ENCODE measurements at places on chromosomes 4 and X.

DNA sequence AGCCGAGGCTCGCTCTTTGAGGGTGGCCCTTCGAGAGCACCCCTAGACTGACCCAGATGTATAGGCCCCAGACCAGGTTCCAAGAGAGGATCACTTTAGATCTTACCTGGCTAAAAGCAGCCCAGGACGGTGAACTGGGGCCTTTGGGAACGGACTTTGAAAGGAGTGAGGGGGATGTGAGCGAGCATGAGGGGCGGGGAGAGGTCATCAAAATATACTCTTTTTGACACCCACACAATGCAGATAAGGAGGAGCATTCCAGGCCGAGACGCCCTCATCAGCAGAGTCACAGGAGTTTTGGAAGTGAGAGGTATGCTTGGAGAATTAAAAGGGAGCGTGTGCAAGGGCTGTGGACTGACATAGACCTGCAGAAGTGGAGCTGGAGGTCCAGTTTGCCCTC lies 528 bp downstream of the NSDHL start:
- no peak for DNase-seq

GRCh38 chr4:67929426-67929825 lies 33.9 kb downstream of the TMPRSS11A start:
- no peak for DNase-seq

DNA sequence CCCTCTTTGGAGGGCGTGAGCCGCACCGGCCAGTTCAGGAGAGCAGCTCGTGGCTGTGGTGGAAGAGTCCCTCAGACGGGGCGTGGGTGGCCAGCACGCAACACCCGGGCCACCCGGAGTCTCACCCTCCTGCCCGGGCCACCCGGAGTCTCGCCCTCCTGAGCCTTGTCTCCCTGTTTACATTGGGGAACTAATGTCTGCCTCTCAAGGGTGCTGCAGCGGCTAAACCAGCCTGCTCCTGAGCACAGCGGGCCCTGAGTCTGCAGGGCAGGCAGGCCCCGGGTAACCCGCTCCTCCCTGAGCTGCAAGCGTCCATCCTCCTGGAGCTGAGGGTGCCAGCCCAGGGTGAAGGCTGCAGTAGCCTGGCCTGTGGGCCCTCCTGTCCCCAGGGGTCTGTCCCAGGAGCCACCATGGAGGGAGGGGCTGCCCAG lies 3.0 kb downstream of the PDE6B start:
- no peak for DNase-seq

- DNase-seq = no peak
Measured at GRCh38 chr4:36064117-36064516, 180.2 kb downstream of the ARAP2 start.

DNA sequence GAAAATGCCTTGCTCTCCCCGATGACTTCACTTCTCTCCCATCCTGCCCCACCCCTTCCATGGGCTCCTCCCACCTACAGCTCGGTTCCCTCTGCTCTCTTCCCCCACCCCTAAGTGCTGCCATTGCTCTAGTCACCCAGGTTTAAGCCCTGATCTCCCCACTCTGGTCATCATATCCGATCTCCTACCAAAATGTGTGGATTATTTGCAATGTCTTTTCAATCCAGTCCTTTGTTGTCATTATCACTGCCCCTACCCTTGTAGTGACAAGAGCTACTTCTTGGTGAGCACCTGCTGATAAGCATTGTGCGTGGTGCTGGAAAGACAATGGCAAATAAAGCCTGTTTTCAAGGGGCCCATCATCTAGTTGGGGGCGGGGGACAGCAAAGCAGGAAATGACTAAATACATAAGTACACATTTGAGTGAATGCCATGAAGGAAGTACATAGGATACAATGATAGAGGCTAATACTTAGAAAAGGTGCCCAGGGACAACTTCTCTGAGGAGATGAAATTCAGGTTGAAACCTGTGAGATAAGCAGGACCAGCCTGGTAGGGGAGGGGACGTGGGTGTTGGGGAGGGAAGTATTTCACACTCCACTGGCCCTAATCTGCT lies 63.8 kb downstream of the DLG3 start:
- peak; percentile 37 for DNase-seq

DNA sequence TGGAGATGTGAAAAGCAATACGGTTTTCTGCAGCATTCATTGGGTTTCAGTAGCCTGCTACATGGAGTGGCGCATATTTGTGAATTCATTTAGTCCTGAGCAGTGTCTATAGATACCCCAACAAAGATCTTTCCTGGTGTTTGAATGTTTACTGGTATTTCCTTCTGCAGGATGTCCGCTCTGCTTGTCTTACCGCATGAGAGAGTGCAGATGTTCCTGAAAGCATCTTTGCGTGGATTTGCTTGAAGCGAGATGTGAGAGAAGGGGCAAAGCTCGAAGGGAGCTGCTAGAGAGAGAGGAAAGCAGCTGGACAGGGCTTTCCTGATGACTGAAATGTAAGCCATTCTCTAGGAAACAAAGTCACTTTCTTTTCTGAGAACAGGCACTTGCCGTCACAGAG lies 40.9 kb upstream of the GYPA start:
- DNase-seq = no peak

DNA sequence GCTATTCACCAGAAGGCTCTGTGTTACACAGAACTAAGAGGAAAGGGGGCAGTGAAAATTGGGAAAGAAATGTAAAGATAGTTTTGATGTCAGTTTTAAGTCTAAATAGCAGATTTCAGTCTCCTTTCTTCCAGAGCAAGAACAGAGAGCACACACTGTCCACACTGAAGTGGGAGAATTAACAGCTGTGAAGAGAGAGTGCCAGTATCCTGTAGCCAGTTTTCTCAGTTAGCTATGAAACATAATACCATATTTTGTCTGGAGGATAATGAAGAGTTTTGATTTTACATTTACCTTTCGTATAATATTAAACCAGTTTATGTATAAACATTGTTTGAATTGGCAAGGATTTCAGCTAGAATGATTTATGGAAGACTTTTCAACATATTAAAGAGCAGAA lies 35.1 kb downstream of the FBXO8 start:
- no peak for DNase-seq

GRCh38 chr4:1345903-1346780 lies 866 bp upstream of the UVSSA start:
- peak; percentile 58 for DNase-seq

DNA sequence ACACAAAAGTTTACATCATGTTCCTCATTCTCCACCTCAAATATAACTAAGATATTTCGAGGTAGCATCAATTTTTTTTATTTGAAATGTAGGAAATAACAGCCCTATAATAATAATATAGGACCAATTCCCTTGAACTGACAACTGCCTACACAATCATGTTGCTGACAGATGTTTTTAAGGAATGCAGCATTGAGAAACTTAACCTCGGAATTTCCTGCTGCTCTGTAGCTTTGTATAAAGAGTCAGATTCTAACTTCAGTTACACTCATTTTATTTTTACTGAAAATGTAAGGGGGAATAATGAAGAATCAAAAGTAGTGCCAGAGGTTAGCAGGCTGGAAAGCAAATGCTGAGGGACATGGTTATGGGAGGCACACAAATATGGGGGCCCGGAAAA lies 235.8 kb downstream of the RBMX2 start:
- DNase-seq = no peak
